ENCODE measurements at places on chromosomes 16 and 17. TPM values are rescaled to one million over a fixed set of nuclear protein-coding genes. Genes with fewer than 3 reads are reported as not detected.

SMIM5 gene
- 0.40 TPM for total RNA-seq

CHST4 gene
- not detected for total RNA-seq

ALOX15 gene
- total RNA-seq, result not detected

GRCh38 chr16:86680162-86680561 lies 101.8 kb downstream of the FOXL1 start:
- H3K4me3 ChIP-seq, result no peak overlapping the region
- no peak for DNase-seq
- H3K36me3 ChIP-seq, result peaks cover 3% of the 10 kb centered on the region
- peaks cover 4% of the 10 kb centered on the region for H3K4me1 ChIP-seq
- H3K27ac ChIP-seq, result no peak overlapping the region

- no peak overlapping the region for H3K4me3 ChIP-seq
- no peak for DNase-seq
- H3K36me3 ChIP-seq, result no peaks in the 10 kb centered on the region
These were observed 27.7 kb downstream of the CNTROB start for GRCh38 chr17:7959503-7960253.

DNA sequence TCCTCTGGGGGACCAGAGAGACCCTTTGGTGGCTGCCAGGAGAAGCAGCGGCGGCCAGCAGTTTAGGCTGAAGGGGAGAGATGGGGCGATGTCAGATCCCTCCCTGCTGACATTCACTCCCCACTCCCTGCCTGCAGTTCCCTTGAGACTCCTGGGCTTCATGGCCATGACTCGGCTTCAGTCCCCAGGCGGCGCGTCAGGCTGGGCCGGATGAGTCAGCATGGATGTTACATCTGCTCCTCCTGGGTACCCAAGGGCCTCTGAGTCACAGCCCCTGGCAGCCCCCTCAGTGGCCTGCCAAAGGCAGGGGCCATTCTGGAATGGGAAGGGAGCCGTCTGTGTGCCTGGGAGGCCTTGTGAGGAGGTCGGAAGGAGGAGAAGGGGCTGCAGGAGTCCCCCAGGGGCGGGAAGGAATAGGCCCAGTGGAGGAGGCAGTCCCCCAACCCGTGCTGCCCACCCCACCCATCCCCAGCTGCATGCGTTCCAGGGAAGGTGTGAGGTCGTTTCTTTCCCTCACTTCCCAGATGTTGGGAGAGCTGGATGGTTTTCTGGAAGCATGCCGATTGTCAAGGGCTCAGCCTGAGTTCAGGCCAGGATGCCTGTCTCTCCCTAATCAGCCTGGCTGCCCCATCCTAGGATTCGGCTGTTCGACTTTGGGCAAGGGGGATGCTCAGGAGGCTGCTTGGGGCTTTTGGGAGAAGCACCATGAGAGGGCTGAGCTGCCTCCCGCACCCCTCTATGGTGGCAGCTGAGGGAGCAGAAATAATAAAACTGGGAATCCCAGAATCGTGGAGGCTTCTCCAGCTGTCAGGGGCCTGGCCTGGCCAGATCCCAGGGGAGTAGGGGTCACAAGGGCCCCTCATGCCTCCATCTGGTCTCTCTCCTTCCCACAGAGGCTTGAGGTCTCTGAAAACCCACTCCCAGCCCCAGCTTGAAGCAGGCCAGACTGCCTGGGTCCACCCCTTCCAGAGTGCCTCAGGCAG lies 9.7 kb downstream of the RHBDL3 start:
- H3K27ac ChIP-seq, result no peak overlapping the region
- DNase-seq, result no peak
- H3K4me1 ChIP-seq, result peaks cover 4% of the 10 kb centered on the region
- no peaks in the 10 kb centered on the region for H3K36me3 ChIP-seq

DNA sequence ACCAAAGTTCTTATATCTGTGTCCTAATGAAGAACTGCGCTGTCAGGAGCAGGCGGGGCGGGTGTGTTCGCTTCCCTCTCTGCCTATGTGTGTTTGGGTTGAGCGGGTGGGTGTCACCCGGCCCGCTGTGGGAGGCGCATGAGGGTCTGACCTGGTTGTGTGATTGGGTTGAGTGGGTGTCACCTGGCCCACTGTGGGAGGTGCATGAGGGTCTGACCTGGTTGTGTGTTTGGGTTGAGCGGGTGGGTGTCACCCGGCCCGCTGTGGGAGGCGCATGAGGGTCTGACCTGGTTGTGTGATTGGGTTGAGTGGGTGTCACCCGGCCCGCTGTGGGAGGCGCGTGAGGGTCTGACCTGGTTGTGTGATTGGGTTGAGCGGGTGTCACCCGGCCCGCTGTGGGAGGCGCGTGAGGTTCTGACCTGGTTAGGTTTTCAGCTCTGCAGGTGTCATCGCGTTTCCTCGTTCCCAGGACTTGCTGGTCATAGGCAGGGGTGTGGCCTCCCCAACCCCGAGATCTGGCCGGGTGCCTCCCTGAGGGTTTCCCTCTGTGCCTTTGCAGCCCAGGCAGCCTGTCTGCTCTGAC lies 69.6 kb upstream of the ZNF750 start:
- H3K27ac ChIP-seq, result peak overlapping the region; percentile 45
- peaks cover 2% of the 10 kb centered on the region for H3K36me3 ChIP-seq
- peaks cover 7% of the 10 kb centered on the region for H3K4me1 ChIP-seq
- no peaks in the 10 kb centered on the region for H3K27me3 ChIP-seq
- DNase-seq, result no peak
- no peak overlapping the region for H3K4me3 ChIP-seq

- H3K4me3 ChIP-seq, result no peak overlapping the region
- H3K4me1 ChIP-seq, result no peaks in the 10 kb centered on the region
- H3K36me3 ChIP-seq, result no peaks in the 10 kb centered on the region
- DNase-seq, result no peak
These were observed 30.0 kb downstream of the SOX9 start for GRCh38 chr17:72150632-72151460.

DNA sequence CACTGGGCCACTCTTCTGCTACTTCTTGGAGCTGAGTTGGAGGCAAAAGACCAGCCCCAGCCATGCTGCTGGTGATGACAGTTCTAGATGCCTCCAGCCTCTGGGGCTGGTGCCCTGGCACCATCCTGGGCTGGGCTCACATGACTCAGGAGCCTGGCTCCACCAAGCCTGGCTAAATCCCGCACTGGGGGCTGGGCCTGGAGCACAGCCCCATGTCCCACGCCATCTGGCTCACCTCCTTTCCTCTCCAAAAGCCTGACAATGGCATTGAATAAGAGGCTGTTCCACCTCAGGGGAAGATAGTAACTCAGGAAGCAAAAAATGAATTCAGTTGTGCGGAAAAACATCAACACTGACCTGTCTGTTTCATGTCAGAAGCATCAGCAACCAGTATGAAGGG lies 45.1 kb upstream of the MTSS2 start:
- no peak overlapping the region for H3K4me3 ChIP-seq
- peaks cover 8% of the 10 kb centered on the region for H3K4me1 ChIP-seq
- H3K27me3 ChIP-seq, result no peaks in the 10 kb centered on the region
- DNase-seq, result no peak

DNA sequence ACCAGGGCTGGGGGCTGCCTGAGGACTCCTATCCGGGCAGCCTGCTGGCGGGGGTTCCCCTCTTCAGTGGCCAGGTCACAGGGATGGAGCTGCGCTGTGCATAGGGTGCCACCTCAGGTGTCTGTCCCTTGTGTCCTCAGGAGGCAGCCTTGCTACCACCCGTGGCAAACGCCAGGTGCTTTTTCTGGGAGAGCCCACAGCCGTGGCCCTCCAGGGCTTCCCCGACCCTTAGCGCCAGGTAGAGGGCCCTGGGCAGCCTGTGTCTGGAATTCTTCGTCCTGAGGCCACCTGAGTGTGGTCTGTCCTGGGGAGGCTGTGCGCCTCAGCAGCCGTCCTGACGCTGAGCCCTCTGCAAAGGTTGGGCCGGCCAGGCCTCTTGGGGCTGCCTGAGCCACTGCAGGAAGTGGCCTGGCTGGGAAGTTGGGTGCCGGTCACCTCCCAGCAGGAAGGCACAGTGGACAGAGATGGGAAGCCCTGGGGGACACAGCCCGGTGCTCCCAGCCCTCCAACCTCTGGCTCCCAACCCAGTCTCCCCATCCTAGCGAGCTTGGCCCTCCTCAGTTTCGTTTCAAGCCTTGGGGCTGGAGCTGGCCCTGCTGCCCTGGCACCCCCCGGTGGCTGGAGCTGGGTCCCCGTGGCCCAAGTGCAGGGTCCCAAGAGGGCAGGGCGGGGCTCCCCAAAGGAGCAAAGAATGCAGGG lies 7.6 kb upstream of the BAIAP3 start:
- H3K27ac ChIP-seq, result no peak overlapping the region
- H3K4me1 ChIP-seq, result peaks cover 2% of the 10 kb centered on the region
- no peak for DNase-seq
- H3K4me3 ChIP-seq, result no peak overlapping the region

All from T-helper 17 cell (primary cell).